ENCODE measurements at places on chromosomes 13 and 19.

GRCh38 chr13:113401452-113402415 lies 37.8 kb upstream of the GRTP1 start:
- no peak for DNase-seq

DNA sequence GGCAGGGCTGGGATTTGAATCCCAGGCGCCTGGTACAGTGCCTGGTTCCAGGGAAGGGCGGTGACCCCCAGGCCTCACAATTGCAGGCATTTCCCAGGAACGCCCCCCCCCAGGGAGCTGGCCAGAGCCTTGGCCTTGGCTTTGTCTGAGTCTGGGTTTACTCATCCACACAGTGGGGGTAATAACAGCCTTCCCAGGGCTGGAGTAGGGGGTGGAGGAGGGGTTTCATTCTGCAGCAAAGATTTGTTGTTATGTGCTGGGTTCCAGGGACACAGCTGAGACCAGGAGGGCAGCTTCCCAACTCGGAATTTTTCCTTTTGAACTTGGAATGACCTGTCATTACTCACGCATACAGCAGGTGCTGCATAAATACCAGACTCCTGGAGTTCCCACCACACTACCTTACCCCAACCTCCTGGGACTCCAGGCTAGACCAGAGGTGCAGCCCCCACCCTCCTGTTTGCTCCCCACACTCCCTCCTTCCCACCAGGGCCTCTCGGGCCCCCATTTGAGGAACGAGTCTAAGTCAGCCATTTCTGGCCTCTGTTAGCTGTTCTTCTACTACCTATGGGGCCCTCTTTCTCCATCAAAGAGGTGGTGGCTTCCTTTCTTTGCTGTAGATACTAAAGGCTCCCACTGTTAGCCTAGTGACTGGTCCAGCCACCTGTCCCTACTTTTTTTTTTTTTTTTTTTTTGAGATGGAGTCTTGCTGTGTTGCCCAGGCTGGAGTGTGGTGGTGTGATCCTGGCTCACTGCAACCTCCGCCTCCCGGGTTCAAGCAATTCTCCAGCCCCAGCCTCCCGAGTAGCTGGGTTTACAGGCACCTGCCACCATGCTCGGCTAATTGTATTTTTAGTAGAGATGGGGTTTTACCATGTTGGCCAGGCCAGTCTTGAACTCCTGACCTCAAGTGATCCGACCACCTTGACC lies 1.6 kb upstream of the ADAMTS10 start:
- DNase-seq = peak; percentile 34

DNA sequence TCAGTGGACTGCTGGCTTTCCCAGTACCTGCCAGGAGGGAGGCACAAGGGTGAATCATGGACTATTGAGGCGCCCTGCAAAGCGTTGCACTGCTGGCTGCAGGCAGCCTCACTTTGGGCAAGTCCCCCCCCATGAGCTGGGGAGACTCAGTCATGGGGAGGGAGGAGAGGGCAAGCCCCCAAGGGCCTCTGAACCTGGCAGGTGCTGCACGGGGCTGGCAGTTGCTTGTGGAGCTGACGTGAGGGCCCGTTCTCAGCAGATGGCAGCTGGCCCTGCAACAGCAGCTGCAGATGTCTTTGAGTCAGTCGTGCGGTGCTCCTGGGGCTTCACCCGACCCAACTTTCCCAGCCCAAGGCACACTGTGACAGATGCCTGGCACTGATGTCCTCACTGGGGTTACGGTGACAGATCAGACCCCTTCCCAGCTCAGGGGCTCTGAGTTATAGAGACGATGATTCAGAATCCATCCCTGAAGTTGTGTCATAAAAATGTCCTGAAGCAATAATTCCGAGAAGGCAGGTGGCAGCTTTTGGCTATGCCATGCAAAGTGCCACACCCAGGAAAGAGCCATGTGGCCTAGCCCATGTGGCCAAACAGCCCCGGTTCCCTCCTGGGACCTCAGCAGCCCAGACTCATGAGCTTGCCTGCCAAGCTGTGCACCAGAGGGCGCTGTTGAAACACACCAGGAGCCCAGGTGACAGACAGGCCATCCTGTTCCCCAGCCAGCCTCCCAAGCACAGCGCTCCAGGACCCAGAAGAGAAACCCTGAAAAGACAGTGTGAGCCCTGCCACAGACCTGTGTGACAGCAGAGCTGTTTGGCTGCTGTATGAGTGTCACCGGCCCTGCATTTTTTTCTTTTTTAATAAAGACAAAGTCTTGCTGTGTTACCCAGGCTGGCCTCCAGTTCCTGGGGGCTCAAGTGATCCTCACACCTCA lies 53.6 kb upstream of the LDLR start:
- DNase-seq = peak; percentile 85

DNA sequence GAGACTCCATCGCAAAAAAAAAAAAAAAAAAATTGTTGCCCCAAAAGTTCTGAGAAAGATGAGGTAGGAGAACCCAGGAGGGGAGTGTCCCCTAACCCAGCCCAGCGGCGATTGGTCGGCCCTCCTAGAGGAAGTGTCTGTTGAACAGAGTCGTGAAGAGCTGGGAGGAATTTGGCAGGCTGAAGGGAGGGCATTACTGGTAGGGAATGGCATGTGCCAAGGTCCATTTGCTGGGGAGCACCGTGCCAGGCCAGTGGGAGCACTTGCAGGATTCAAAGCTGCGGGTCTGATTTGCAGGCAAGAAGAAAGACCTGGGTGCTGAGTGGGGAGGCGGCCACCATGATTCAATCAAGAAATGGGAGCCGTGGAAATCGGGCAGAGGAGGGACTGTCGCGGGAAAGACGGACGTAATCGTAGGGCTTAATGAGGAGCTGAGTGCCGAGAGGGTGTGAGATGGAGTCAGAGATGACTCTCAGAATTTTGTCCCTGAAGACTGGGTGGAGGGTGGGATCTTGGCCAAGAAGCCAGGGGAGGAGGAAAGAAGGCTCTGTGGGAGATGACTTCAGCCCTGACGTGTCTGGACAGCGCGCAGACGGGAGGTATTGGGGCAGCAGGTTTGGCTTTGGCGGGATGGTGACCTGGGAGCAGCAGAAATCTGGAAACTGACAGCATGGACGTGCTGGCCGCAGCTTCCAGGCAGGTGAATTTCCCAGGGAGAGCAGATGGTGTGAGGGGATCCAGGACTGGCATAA lies 15.4 kb downstream of the CERS4 start:
- no peak for DNase-seq

DNA sequence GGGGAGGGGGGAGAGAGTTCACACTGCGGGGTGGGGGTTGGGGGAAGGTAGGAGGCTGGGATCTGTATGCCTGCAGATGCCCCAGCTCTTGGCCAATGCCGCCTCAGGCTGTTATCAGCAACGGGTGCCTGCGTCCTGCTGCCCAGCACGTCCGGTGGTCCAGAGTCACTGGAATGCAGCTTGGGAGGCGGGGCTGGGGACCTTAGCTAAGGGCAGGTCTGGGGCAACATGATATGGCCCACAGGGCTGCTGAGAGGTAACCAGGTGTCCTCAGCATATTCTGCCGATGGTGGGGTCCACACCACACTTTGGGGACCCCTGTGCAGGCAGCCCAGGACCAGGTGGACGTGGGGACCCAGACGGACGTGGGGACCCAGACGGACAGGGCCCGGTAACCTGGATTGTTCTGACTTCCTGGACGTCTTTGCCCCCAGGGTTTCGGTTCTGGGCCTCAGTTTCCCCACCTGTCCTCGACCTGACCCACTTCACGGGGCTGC lies 668 bp upstream of the ARHGAP45 start:
- no peak for DNase-seq

GRCh38 chr13:44409595-44409994 lies 36.0 kb downstream of the SERP2 start:
- no peak for DNase-seq

- no peak for DNase-seq
Observed at GRCh38 chr13:74184283-74184682, 50.1 kb upstream of the KLF12 start.

GRCh38 chr19:42235181-42235580 lies 7.2 kb downstream of the GSK3A start:
- DNase-seq = no peak

- DNase-seq = no peak
Observed at GRCh38 chr13:60114499-60115028, 49.2 kb downstream of the DIAPH3 start.

- no peak for DNase-seq
Observed at GRCh38 chr19:4066176-4066606, 508 bp downstream of the ZBTB7A start.

Measured in ELR (cell line).